AG09309 (cell line): ENCODE measurements at places on chromosomes 4 and X.

DNA sequence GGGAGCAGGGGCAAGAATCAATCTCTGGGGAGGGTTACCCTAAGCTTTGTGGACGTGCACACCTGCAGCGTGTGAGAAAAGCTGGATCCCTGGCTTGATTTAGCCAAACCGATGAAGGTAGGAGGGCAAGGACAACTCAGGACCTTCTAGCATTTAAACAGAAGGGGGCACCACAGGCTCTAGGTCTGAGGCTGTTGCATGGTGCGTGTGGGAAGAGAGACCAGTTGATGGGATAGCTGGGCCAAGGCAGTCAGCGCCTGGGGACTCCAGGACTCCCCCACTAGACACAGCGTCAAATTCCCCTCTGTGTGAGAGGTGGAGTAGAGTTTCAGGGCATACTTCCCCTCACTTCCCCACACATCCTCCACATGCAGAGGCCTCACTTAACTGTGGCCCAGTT lies 4.3 kb downstream of the GABRQ start:
- DNase-seq: no peak

GRCh38 chr4:112213856-112214255 lies 17.7 kb upstream of the AP1AR start:
- DNase-seq: peak; percentile 63

GRCh38 chrX:44068043-44068442 lies 94.9 kb upstream of the NDP start:
- DNase-seq: no peak

- DNase-seq: no peak
Observed at GRCh38 chr4:30718021-30718542, 2.1 kb upstream of the PCDH7 start.

- DNase-seq: no peak
Observed at GRCh38 chr4:26826721-26827120, 33.9 kb upstream of the STIM2 start.

DNA sequence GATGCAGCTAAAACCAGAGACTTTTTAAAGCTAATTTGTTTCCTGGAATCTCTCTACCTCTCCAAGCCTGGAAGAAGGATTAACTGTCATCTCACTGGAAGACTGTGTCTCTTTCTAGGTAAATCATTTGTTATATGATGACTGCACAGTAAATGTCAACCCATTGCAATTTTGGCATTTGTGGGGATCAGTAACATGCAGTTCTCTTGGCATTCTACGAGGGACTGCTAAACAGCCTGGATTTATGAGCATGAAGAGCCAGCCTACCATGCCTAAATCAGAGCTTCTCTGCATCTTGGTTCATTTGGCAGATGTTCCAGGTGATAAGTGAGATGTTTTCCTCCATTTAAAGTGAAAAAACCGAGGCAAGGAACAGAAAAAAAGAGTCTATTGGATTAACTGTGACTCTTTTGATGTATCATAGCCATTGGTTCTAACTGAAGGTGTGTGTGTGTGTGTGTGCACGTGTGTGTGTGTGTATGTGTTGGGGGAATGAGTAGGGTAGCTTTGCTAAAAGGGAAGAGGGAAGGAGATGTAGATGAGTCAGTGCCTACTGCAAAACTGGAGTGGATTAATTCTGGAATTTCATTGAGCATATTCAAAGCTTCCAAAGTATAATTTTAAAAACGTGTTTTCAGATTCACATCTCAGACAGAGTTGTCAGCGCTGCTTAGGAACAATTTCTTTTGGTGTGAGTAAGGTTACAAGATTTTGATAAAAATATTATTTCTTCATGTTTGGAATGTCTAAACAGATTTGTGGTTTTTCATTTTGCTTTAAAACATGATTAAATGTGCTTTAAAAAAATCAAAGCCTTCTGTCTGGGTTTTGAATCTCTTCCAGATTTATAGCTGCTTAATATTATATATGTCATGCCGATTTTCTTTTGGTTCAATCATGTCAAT lies 123.2 kb upstream of the LNX1 start:
- DNase-seq: peak; percentile 77

GRCh38 chr4:127586922-127587571 lies 45.7 kb upstream of the INTU start:
- DNase-seq: no peak

DNA sequence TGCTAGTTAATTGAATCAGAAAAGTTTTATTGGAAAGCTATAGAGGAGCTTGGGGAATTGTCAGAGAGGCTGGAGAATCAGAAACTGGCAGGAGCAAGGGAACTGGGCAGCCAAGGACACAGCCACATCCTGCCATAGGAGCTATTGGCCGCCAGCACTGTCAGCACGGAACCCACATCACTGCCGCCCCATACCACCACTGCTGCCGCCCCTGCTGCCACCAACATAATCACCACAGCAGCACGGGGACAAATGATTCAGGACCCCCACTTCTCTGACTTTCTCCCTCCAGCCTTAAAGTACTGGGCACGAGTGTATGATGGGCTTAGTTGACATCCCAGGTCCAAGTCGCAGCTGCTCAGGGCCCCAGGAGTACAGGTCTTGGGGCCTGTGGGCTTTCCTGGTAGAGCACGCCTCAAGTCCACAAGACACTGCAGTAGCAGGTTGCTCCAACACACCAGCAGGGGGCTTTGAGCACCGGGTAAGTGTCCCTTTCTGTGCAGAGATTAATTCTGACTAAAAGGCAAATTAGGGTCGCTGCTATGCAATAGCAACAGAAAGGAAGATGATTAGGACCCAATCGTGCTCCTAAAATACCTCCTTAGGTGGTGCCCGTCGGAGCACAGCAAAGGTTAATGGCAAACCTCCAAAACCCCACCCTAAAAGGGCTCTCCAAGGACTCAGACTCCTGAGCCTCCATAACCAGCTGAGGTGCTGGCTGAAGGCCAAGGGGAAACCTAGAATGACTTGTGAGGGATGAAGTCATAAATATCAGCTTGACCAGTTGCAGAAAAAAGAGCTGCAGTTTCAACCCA lies 6.9 kb downstream of the PJA1 start:
- DNase-seq: no peak

DNA sequence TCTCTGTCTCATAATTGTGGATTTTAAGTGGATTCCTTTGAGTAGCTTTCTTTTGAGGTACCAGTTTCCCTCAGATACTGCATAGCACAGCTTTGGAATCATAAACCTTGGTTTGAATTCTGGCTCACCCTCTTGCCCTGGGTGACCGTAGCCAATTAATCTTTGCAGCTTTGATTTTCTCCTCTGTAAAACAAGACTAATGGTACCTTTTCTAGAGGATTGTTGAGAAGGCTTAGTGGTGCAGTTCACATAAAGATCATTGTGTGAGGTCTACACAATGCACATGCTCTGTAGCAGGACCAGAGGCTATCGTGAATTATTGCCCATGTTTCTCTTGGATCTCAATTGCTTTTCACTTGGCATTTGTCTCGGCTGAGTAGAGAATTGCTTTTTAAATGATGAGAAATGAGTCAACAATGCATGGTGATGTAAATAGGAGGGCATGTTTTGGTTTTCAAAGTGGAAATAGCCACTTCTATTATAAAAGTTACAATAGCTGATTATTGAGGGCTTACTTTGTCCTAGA lies 47.9 kb downstream of the TMEM131L start:
- DNase-seq: peak; percentile 72

GRCh38 chr4:158056689-158057245 lies 116.1 kb downstream of the GASK1B start:
- DNase-seq: no peak

GRCh38 chr4:98619180-98619579 lies 39.2 kb downstream of the TSPAN5 start:
- DNase-seq: no peak
